ENCODE measurements at places on chromosomes 4 and X.

- no peak for DNase-seq
These were observed 581.3 kb upstream of the TENM3 start for GRCh38 chr4:181661923-181662322.

- DNase-seq = no peak
These were observed 9.4 kb downstream of the ARHGAP10 start for GRCh38 chr4:147741190-147741788.

GRCh38 chr4:2243681-2244380, 1.9 kb upstream of the HAUS3 start:
- no peak for DNase-seq

DNA sequence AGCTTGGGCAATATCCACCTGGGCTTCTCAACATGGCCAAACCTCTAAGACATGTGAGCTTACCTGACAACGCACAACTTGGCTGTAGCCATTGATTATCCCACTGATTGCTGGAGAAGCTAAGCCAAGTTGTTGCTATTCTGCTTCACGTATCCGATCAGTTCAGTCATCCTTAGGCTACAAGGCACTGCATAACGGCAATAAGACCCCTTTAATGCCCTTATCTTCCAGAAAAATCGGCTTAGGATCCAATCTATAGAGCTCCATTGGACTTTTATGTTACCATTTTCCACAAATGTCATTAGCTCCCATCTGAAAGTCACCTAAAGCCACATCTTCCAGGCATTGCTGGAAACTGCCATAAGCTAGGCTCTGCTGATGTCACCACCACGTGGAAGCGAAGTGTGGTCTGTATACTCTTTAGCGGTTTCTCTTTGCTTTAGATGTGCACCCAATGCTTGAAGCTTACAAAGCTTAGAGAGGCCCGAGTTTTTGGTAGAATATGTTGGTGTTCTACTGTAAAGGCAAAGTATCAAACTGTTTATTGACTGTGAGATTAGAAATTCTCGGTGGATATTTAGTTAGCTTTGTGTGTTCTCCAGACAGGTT, 163.1 kb downstream of the CPE start:
- DNase-seq = no peak

DNA sequence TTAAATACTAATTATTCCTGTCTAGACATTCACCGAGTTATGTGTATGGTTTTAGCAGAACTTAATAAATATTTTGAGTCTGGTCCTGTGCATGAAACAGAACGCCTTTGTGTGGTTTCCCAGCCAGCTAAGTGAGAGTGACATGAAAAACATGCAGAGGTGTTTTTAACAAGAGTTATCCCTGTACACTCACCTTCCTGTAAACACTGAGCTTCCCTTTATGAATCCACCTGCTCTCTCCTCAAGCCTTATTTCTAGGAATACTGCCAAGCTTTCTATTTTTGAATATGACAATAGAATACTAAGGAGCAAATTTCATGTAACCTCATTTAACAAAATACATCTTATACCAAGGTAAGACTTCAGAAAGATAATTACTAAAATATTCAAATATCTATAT, 270.3 kb upstream of the CTSO start:
- no peak for DNase-seq

- DNase-seq = no peak
These were observed 231.3 kb downstream of the INPP4B start for GRCh38 chr4:142614621-142615323.

DNA sequence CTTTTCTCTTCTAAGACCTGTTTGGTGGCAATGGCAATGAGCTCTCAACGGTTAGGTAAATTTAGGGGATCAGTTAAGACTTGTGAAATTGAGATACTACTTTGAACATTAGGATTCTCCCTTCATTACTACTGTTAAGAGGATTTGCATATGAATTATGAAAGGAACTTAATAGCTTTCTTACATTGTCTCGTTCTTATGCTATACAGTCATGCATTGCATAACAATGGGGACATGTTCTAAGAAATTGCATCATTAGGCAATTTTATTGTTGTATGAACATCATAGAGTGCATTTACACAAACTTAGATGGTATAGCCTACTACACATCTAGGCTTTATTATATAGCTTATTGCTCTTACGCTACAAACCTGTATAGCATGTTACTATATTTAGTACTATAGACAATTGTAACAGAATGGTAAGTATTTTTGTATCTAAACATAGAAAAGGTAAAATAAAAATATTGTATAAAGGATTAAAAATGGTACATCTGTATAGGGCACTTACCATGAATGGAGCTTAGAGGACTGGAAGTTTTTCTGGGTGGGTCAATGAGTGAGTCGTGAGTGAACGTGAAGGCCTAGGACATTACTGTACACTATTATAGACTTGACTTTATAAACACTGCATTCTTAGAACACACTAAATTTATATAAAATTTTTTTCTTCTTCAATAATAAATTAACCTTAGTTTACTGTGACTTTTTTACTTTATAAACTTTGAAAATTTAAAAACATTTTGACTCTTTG, 62.5 kb downstream of the PAQR3 start:
- DNase-seq = no peak

- DNase-seq = no peak
These were observed 34.5 kb upstream of the PGRMC1 start for GRCh38 chrX:119201570-119201969.

- DNase-seq = no peak
These were observed 49.8 kb upstream of the PRPS2 start for GRCh38 chrX:12741416-12741815.

- no peak for DNase-seq
These were observed 55.4 kb upstream of the DHX15 start for GRCh38 chr4:24639714-24640113.

- no peak for DNase-seq
These were observed 49.6 kb downstream of the KIT start for GRCh38 chr4:54707406-54707805.

DNA sequence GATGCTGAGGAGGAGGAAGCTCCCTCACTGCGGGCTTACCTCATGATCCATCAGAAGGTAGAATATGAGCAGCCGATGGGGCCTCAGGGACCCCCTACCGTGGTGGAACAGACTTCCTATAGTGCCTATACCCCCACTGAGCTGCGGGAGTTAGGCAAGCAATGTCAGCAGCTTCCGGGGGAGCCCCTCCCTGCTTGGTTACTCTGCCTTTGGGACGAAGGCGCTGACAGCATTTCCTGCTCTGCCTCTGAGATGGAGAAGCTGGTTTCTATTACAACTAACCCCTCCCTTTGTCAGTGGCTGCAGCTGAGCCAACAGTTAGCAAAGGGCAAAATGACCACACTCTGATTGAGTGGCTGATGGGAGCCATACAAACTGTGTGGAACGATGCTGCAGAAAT, 430.7 kb downstream of the IDS start:
- DNase-seq = no peak

DNA sequence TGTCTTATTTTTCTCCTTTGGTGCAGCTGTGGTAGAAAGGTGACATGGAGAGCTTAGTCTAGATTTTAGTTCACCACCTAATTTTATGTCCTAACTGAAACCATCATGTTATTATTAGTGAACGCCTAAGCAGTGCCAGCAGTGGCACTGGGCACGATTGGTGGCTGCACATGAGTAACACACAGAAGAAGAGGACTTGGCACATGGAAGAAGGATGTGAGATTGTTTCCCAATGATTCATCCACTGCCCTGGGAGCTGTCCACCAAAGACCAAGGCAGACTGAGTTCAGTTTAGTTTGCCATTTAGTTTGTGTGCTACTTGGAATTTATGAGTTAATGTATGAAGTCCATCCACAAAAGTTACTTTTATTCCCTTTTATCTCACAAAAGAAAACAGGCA, 68.1 kb upstream of the NAP1L5 start:
- peak; percentile 22 for DNase-seq

Measured in HTR-8/SVneo (cell line).